Activated naive CD4-positive, alpha-beta T cell treated with anti-CD3 and anti-CD28 coated beads for 36 hours (primary cell): ENCODE measurements at places on chromosomes 6 and 20. TPM values are rescaled to one million over a fixed set of nuclear protein-coding genes. Genes with fewer than 3 reads are reported as not detected.

DNA sequence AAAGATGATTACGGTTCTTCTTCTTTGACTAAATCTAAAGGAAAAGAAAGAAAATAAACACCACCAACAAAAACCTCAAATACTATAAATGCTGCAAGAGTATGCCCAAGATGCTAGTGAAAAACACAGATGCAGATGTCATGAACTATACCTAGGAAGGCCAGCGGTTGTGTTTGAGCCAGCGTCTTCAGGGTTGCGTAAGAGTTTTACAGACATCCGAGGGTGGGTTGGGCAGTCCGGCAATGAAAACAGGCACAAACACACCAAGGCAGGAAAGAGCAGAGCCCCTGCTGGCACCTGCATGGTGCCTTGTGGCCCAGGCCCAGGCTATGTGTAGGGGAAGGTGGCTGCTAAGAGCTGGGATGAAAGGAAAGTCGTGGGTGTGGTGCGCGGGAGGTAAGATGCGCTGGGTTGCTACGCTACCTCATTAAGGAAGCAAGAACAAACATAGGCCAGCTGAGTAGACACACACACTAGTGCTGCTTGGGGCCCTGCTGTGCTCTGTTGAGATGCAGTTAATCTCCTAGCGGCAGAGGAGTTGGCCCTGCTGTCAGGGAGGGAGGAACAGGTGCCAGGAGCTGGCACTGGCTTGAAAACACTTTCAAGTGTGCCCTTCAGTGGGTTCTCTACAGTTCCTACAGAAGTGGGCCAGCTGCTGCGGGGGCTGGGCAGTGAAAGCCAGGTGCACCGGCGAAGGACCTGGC, 170.2 kb upstream of the PLN start:
- no peak for DNase-seq
- H3K27me3 ChIP-seq, result no peaks in the 10 kb centered on the region
- H3K4me3 ChIP-seq, result no peak overlapping the region
- no peak overlapping the region for H3K27ac ChIP-seq

- no peak for DNase-seq
- H3K4me1 ChIP-seq, result no peaks in the 10 kb centered on the region
- no peaks in the 10 kb centered on the region for H3K27me3 ChIP-seq
- H3K36me3 ChIP-seq, result no peaks in the 10 kb centered on the region
- no peak overlapping the region for H3K4me3 ChIP-seq
- no peak overlapping the region for H3K27ac ChIP-seq
Measured at GRCh38 chr6:55773620-55774216, 101.7 kb downstream of the BMP5 start.

DNA sequence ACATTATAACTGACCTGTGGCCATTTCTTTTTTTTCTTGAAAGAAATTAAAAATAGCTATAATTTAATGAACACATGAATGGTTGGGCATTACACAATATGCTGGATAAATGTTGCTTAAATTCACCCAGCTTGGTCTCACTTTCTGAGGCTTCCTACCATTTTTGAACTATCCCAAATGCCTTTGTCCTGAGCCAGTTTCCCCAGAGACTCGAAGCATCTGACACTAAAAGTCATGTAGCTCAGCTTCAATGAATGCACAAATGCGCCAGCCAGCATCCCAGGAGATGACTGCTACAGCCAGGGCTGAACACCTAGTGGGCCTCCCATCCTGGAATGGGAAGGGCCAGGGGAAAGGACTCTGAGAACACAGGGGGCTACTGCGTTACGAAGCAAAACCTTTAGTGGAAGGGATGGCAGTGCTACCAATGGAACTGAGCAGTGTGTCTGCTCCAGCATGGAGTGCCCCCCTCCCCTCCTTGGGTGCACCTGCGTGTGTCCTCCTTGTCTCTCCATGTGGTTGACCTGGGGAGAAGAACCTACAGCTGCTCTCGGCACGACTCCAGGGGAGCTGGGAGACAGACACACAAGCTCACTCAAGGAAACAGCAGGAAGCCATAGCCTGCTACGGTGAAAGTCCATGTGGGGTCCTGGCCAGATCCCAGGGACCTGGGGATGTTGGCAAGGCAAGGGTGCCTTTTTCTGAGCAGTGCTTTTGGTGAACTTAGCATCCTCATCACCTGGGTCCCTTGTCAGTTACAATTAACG, 60.9 kb downstream of the IRF4 start:
- no peak for DNase-seq
- no peak overlapping the region for H3K4me3 ChIP-seq
- H3K27ac ChIP-seq, result no peak overlapping the region
- H3K27me3 ChIP-seq, result no peaks in the 10 kb centered on the region
- peaks cover 3% of the 10 kb centered on the region for H3K36me3 ChIP-seq

DNA sequence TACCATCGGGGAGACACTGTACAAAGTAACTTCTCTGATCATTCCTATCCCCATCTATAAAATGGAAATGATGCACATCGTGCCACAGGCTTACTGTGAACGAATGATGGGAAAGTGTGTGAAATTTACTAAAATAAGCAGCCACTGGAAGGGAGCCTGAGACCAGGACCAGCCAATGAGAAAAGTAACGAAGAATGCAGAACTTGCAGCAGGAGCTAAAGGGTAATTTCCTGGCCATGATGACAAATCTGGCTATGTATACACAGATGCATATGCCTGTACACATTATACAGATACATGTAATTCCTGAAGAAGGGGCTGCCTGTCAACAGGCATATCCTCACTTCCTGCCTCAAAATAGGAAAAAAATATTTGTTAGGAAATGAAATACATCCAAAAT, 47.4 kb downstream of the GMDS start:
- H3K27ac ChIP-seq, result no peak overlapping the region
- H3K4me1 ChIP-seq, result no peaks in the 10 kb centered on the region
- H3K27me3 ChIP-seq, result no peaks in the 10 kb centered on the region
- DNase-seq, result no peak
- H3K36me3 ChIP-seq, result peaks cover 2% of the 10 kb centered on the region

DNA sequence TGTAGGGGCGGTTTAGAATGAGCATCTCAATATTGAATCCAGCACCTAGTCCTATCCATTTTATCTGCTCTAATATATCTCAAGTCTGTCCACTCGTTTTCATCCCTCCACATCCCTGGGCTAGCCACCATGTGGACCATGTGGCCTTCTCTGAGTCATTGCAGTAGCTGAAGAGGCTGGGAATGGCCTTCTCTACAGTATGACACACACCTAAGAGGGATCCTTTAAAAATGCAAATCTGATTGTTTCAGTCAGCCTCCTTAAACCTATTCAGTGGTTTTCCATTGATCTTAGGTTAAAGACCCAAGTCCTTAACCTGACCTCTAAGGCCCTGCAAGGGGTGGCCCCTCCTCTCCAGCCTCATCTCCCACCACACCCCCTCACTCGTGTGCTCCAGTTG, 9.4 kb downstream of the RING1 start:
- peaks cover 32% of the 10 kb centered on the region for H3K27me3 ChIP-seq
- no peak overlapping the region for H3K4me3 ChIP-seq
- H3K27ac ChIP-seq, result no peak overlapping the region
- peaks cover 16% of the 10 kb centered on the region for H3K4me1 ChIP-seq

- H3K4me3 ChIP-seq, result no peak overlapping the region
- DNase-seq, result no peak
- no peak overlapping the region for H3K27ac ChIP-seq
- no peaks in the 10 kb centered on the region for H3K4me1 ChIP-seq
- H3K36me3 ChIP-seq, result no peaks in the 10 kb centered on the region
Measured at GRCh38 chr6:164075981-164076615, 661.6 kb downstream of the QKI start.

GRCh38 chr6:56551409-56552120, 91.1 kb downstream of the DST start:
- H3K27ac ChIP-seq, result no peak overlapping the region
- DNase-seq, result no peak
- no peak overlapping the region for H3K4me3 ChIP-seq
- no peaks in the 10 kb centered on the region for H3K36me3 ChIP-seq
- H3K4me1 ChIP-seq, result no peaks in the 10 kb centered on the region

GRCh38 chr20:2616634-2617033, 35.8 kb upstream of the NOP56 start:
- H3K36me3 ChIP-seq, result no peaks in the 10 kb centered on the region
- DNase-seq, result no peak
- peaks cover 6% of the 10 kb centered on the region for H3K4me1 ChIP-seq
- no peak overlapping the region for H3K27ac ChIP-seq

DNA sequence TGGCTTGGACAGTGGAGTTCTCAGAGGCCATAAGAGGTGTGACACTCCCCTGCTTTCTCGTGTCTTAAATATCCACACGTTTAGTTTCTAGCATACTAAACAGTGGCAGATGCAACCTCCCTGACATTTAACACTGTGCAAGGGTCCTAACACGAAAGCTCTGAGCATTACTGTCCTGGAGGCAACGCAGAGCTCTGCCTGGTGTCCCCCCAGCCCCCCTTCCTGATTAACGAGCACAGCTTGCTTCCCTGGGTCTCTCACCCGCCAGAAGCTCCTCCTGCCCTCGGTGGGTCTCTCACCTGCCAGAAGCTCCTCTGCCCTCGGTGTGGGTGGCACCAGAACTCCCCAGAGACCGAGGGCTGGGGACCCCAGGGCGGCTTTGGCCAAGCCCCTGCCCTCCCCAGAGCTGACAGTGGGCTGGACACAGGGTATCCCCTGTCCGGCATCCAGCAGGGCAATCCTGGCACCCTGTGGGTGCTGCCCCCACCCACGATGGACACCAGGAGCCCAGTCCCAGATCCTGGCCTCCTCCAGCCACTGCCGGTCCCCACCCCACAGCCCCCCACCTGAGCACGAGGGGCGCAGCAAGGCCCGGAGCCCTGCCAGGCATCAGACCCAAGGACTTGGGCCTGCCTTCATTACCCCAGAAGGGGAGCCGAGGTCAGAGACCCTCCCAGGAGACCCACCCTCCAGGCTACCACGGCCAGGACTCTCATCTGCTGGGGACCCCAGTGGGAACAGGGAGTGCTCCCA, 12.4 kb upstream of the KCNQ2 start:
- no peaks in the 10 kb centered on the region for H3K4me1 ChIP-seq
- H3K27me3 ChIP-seq, result peaks cover 22% of the 10 kb centered on the region
- H3K27ac ChIP-seq, result no peak overlapping the region
- no peak for DNase-seq
- no peak overlapping the region for H3K4me3 ChIP-seq
- no peaks in the 10 kb centered on the region for H3K36me3 ChIP-seq

DNA sequence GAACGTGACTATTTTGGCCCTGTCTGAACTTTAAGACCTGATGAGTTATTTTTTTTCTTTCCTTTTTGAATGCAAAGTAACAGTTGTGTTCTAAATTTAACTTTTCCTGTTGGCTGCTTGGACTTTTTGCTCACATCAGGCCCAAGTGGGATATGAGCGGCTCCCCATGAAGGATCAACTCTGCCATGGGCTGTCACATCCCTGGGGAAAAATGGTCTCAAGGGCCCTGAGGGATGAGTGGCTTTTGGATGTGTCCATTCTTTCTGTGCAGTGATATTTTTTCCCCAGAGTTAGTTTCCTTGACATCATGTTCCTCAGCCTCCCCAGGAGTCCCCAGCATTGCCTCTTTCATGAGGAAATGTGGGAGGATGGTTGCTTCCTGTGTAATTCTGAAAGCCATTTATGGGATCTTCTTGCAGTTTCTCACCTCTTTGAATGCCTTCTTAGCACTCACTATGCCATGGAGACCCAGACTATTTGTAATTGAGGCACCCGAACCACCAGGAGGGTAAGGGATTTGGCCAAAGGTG, 92.5 kb downstream of the SLC24A3 start:
- DNase-seq, result no peak
- no peaks in the 10 kb centered on the region for H3K36me3 ChIP-seq
- no peak overlapping the region for H3K4me3 ChIP-seq
- no peak overlapping the region for H3K27ac ChIP-seq

- H3K36me3 ChIP-seq, result no peaks in the 10 kb centered on the region
- DNase-seq, result no peak
- H3K4me1 ChIP-seq, result no peaks in the 10 kb centered on the region
Measured at GRCh38 chr6:1240766-1241318, 71.1 kb upstream of the FOXQ1 start.

- no peaks in the 10 kb centered on the region for H3K36me3 ChIP-seq
- no peak for DNase-seq
- H3K27me3 ChIP-seq, result no peaks in the 10 kb centered on the region
Measured at GRCh38 chr6:2911171-2911570, 8.1 kb upstream of the SERPINB9 start.

GRCh38 chr6:95364016-95364604, 213.2 kb upstream of the MANEA start:
- no peak for DNase-seq
- no peaks in the 10 kb centered on the region for H3K4me1 ChIP-seq
- no peak overlapping the region for H3K27ac ChIP-seq
- H3K36me3 ChIP-seq, result no peaks in the 10 kb centered on the region
- no peak overlapping the region for H3K4me3 ChIP-seq

- H3K4me3 ChIP-seq, result no peak overlapping the region
- H3K4me1 ChIP-seq, result peaks cover 12% of the 10 kb centered on the region
- H3K27me3 ChIP-seq, result peaks cover 31% of the 10 kb centered on the region
- H3K27ac ChIP-seq, result no peak overlapping the region
Measured at GRCh38 chr20:31872406-31872805, 2.0 kb downstream of the TTLL9 start.

DNA sequence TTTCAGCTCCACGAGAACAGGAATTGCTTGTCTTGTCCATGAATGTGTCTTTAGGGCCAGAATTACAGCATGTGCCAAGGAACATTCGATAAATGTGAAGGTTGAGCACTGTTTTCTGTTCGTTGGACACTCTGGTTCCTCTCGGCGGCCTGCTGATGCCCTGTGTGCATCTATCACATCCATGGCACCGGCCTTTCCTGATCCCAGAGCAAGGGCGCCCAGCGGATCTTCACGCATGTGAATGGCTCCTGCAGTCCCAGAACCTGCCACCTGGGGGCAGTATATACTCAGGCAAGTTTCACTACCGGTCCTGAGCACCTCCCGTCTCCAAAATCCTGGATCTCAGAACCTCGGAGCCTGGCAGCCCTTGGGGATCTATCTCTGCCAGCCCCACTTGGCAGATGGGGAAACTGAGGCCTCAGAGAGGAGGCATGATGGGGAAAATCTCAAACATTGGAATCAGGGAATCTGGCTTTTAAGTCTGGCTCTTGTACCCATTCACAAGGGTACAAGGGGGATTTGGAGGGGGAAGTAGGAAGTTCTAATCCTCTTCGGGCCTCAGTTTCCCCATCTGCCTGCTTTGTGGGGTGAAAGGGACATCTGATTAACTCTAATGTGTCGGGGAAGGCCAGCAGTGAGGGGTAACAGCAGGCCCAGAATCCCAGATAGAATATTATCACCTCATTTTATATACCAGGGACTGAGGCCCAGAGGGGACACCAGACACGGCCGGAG, 4.3 kb upstream of the CEBPB start:
- no peak overlapping the region for H3K4me3 ChIP-seq
- DNase-seq, result peak; percentile 95
- peaks cover 20% of the 10 kb centered on the region for H3K27me3 ChIP-seq
- H3K36me3 ChIP-seq, result no peaks in the 10 kb centered on the region

The THEMIS gene
- 7.0 TPM for total RNA-seq

The UBE2V1 gene
- 137 TPM for total RNA-seq

The SNRNP48 gene
- 22.8 TPM for total RNA-seq

The ATRN gene
- total RNA-seq, result 5.1 TPM

The CCN6 gene
- not detected for total RNA-seq

The PSMB9 gene
- 241 TPM for total RNA-seq

The OPRL1 gene
- total RNA-seq, result 0.47 TPM

The SPATA25 gene
- total RNA-seq, result 0.38 TPM
